ENCODE measurements at places on chromosomes 4 and X. TPM values are rescaled to one million over a fixed set of nuclear protein-coding genes. Genes with fewer than 3 reads are reported as not detected.

DNA sequence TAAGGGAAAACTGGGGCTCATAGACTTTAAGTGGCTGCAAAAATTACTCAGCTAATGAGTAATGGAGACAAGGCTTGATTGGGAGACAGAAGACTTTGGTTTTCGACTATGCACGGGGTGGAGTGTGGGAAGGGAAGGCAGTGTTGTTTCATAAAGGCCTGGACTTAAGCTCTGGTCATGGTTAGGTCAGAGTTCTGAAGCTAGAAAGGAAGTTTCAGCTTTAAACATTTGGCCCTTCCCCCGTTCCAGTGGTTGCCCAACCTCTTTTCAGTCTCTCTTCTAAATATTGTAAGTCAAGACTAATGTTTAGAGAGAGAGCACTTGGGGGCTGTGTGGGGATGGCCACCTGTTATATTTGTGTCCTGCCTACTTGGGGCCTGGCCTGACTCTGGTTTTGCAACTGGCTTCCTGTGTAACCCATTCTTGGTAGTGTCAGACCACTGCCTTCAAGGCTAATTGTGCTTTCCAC is 21.0 kb downstream of the MSN start:
- no peak for DNase-seq

Gene ETDC
- not detected for total RNA-seq

GRCh38 chrX:91257388-91257787 is 177.3 kb upstream of the PABPC5 start:
- DNase-seq = no peak

- DNase-seq = no peak
These were observed 69.6 kb downstream of the WNK3 start for GRCh38 chrX:54288277-54288676.

Data from left colon (tissue), 2 donors.